ENCODE measurements at places on chromosomes 2 and 18. TPM values are rescaled to one million over a fixed set of nuclear protein-coding genes. Genes with fewer than 3 reads are reported as not detected.
A peak's percentile ranks its signal among the peaks of the same experiment; 100 is the strongest.

DNA sequence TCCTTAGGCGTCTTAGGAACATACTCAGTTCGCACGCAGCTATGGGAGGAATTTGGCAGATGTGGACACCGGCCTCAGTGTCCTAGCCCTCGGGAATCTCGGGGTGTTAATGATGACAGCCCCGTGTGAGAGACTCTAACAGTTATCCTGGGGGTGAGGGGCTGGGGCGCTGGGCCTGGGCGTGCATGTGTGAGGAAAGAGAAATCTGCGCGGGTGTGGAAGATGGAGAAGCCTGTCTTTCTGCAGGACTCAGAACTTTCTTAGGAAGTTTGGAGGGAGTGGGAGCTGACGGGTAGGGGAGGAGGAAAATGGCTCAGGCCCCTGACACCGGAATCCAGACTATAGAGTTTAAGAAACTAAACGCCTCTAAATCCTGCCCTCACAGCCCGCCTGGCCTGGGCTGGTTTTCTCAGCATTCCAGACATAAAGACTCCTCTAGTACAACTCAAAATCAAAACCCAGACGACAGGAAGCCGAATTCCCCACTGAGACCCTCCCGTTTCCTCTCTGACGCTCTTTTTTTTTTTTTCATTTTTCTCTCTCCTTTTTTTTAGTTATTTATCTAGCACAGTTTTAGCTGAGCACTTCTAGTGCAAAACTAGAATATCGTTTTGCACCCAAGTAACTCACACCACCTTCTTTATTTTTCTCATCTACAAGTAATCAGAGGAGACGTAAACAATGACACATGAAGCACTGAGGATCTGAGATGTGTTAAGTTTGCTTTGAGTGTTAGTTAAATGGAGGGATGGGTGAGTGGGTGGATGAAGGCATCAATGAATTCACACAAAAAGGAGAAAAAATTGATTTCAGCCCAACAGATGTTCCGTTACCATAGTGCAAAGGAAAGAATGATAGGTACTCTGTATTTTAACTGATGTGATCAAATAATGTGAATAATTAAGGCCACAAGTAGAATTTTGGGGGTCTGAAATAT, 1.2 kb upstream of the HAAO start:
- no peak for ATAC-seq
- H3K27ac ChIP-seq, result peak overlapping the region; percentile 87
- no peaks in the 10 kb centered on the region for H3K36me3 ChIP-seq
- H3K4me3 ChIP-seq, result peak overlapping the region; percentile 61

- H3K27me3 ChIP-seq, result no peaks in the 10 kb centered on the region
- H3K4me3 ChIP-seq, result no peak overlapping the region
- no peak for ATAC-seq
Measured at GRCh38 chr2:71395471-71395870, 57.9 kb upstream of the DYSF start.

GRCh38 chr2:236114959-236115358, 53.2 kb downstream of the GBX2 start:
- no peak overlapping the region for H3K27ac ChIP-seq
- H3K36me3 ChIP-seq, result no peaks in the 10 kb centered on the region
- no peaks in the 10 kb centered on the region for H3K4me1 ChIP-seq
- no peaks in the 10 kb centered on the region for H3K27me3 ChIP-seq
- no peak overlapping the region for H3K4me3 ChIP-seq

GRCh38 chr2:223465793-223466192, 136.4 kb downstream of the SCG2 start:
- H3K4me3 ChIP-seq, result no peak overlapping the region
- H3K27me3 ChIP-seq, result no peaks in the 10 kb centered on the region
- no peak overlapping the region for H3K27ac ChIP-seq
- ATAC-seq, result peak; percentile 93

DNA sequence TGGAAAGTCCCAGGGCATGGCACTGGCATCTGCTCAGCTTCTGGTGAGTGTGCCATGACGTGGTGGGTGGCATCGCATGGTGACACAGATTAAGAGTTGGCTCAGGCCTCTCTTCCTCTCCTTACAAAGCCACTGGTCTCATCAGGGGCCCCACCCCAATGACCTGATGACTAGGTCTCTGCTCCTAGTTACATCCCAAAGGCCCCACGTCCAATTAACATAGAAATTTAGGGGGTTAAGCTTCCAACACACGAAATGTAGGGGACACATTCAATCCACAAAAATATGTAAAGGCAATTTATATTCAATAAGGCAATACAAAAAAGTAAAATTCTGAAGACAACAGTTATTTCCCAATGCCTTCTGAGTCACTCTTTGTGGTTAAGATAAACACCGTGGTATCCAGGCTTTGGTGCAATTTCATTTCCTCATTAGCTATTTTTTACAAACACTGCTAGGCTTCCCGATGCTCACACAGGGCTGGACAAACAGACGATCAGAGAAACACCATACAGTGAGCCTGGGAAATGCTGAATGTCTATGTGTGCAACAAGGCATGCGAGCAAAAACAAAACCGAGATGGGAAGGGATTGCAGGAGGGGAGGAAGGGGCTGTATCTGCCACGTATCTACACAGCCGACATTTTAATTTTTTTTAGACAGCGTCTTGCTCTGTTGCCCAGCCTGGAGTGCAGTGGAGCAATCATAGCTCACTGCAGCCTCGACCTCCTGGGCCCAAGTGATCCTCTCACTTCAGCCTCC, 67.2 kb downstream of the MBP start:
- H3K27me3 ChIP-seq, result no peaks in the 10 kb centered on the region
- peak overlapping the region; percentile 81 for H3K27ac ChIP-seq
- no peaks in the 10 kb centered on the region for H3K4me1 ChIP-seq
- ATAC-seq, result peak; percentile 65
- H3K36me3 ChIP-seq, result no peaks in the 10 kb centered on the region
- no peak overlapping the region for H3K4me3 ChIP-seq

GRCh38 chr2:41320491-41320890, 727.3 kb upstream of the PKDCC start:
- no peak overlapping the region for H3K4me3 ChIP-seq
- H3K27ac ChIP-seq, result no peak overlapping the region
- ATAC-seq, result no peak

GRCh38 chr18:51448949-51449348, 251.5 kb upstream of the MEX3C start:
- no peaks in the 10 kb centered on the region for H3K36me3 ChIP-seq
- H3K4me1 ChIP-seq, result no peaks in the 10 kb centered on the region

Gene SERPINB12
- not detected for total RNA-seq

- ATAC-seq, result no peak
- no peaks in the 10 kb centered on the region for H3K4me1 ChIP-seq
- H3K36me3 ChIP-seq, result no peaks in the 10 kb centered on the region
- H3K27ac ChIP-seq, result no peak overlapping the region
Measured at GRCh38 chr2:156448766-156449165, 12.6 kb downstream of the GPD2 start.

GRCh38 chr2:163347982-163348856, 387.6 kb downstream of the FIGN start:
- H3K27ac ChIP-seq, result peak overlapping the region; percentile 29
- ATAC-seq, result peak; percentile 92
- no peaks in the 10 kb centered on the region for H3K4me1 ChIP-seq

DNA sequence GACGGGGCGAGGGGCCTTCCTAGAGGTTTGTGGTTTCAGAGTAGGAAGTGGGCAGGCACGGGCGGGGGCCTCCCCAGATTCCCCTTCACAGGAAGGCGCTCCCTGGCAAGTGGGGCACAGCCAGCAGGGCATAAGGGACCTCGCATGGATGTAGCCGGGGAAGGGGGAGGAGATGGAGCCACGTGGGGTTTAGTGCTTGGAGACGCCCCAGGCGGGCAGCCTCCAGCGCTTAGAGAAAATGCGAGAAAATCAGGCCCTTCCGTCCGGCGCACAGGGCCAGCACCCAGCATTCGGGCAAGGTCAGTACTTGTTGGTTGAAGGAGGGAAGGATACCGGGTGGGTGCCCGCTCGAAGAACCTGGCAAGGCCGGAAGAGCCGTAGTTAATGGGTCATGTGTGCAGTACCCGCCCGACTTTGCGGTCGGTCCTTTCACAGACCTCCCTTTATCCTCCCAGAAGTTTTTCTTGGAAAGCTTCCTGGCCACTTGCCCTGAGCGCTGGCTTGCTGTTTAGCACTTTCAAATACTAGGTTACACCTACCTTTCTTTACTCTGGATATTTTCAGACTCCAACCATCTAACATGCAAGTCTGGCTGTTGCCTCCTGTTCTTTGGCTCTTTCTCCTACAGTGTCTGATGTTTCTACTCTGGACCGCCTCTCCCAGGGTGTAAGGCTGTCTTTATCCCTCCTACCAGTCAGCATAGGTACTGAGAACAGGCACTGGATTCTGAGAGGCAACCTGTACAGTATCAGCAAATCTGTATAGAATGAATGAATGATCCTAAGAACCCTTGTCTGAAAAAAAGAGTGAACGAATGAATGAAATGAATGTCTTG, 78.1 kb downstream of the CIB4 start:
- H3K4me3 ChIP-seq, result peak overlapping the region; percentile 18
- peaks cover 11% of the 10 kb centered on the region for H3K4me1 ChIP-seq
- H3K27ac ChIP-seq, result no peak overlapping the region
- H3K36me3 ChIP-seq, result no peaks in the 10 kb centered on the region
- peak; percentile 45 for ATAC-seq

Gene ABCG5
- total RNA-seq, result not detected

Gene CACNB4
- 1.7 TPM for total RNA-seq

GRCh38 chr2:54579682-54580620, 123.8 kb downstream of the SPTBN1 start:
- no peak for ATAC-seq

DNA sequence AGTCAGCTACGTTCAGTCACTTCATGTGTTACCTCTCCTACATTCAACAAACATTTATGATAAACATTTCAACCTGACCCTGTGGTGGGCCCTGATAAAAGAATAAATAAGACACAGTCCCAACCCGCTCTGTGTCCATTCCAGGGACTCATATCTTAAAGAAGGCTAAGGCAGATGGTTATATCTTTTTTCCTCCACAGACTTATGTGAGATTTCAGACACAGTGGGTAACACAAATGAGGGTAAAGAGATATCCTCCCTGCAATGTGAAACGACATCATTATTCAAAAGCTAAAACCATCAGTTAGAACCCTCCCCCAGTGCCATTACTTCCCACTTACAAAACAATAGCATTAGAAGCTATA, 11.1 kb upstream of the HNRNPLL start:
- no peak for ATAC-seq
- no peaks in the 10 kb centered on the region for H3K27me3 ChIP-seq
- H3K4me1 ChIP-seq, result no peaks in the 10 kb centered on the region
- H3K27ac ChIP-seq, result no peak overlapping the region

- no peaks in the 10 kb centered on the region for H3K27me3 ChIP-seq
- no peak for ATAC-seq
- no peak overlapping the region for H3K4me3 ChIP-seq
Measured at GRCh38 chr2:23269747-23270146, 115.2 kb upstream of the KLHL29 start.

All from gastroesophageal sphincter (tissue), 4 donors.